ENCODE measurements at places on chromosomes 2 and 18.
A peak's percentile ranks its signal among the peaks of the same experiment; 100 is the strongest.

- no peak for DNase-seq
Observed at GRCh38 chr18:67131498-67131897, 385.0 kb downstream of the DSEL start.

GRCh38 chr2:24710806-24711205, 82.4 kb downstream of the PTRHD1 start:
- DNase-seq: no peak

GRCh38 chr2:85096616-85097015, 36.6 kb upstream of the TCF7L1 start:
- no peak for DNase-seq

- no peak for DNase-seq
Observed at GRCh38 chr2:240953426-240954410, 44.7 kb upstream of the SNED1 start.

GRCh38 chr18:2912357-2913299, 65.8 kb downstream of the EMILIN2 start:
- DNase-seq: no peak

GRCh38 chr2:159226608-159227385, 59.7 kb downstream of the WDSUB1 start:
- DNase-seq: no peak

DNA sequence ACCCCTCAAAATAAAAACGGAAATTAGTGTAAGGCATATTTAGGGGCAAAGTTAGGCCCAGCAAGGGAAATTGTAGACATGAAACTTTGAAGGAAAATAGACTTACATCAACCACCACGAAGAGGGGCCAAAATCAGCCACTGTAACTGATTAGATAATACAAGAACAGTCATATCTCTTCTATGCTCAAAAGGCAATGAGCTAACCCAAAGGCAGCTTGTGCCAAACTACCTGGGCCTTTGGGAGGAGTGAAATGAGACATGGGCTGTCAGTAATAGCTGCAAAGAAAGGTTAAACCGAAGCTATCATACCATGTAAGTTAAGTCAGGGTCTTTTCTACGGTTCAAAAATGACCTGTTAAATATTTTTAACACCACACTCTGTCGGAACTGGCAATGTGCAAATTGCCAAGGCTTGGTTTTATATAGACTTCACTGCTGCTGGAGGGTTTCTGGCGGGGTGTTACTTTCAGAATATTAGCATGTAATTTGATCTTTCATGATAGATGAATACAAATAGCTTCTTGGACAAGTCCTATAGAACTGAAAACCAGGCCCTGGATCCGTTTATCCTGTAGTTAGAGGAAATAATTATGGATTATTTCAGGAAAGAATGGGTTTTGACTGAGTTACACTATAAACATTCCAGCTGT, 69.6 kb downstream of the ACVR1 start:
- no peak for DNase-seq

DNA sequence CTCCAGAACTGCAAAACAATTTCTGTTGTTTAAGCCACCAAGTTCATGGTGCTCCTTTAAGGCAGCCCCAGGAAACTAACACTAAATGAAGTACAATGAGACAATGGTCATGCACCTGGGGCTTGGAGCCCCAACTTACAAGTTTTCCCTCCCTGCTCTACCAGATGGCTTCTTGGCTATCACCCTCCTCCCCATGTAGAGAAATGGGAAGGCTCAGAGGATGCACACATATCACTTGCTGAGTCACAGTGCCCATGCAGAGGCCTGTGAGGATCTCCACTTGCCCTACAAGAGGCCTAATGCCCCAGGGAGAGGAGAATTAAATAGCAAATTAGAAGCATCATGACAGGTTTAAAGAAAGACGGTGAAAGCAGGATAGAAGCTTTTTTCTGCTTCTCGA, 270.9 kb downstream of the TTC32 start:
- no peak for DNase-seq

DNA sequence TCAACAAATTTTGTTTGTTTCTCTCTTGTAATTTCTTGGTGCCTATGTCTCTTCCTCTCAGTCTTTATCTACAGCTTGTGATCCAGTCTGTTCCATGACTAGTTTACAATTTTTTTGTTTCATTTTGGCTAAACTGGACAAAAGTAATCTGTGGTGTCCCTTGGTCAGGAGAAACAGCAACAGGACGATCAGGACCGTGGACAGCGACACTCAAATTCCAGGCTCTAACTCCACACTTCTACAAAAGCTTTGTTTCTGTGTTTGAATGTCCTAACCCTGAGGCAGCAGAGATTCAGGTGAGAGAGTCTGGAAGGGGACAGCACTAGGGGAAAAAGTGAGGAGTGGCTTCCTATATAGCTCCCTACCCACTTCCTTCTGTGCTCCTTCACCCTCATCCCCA, 593.3 kb upstream of the FANCL start:
- DNase-seq: no peak

GRCh38 chr2:46298272-46298521, 990 bp downstream of the EPAS1 start:
- DNase-seq: no peak

DNA sequence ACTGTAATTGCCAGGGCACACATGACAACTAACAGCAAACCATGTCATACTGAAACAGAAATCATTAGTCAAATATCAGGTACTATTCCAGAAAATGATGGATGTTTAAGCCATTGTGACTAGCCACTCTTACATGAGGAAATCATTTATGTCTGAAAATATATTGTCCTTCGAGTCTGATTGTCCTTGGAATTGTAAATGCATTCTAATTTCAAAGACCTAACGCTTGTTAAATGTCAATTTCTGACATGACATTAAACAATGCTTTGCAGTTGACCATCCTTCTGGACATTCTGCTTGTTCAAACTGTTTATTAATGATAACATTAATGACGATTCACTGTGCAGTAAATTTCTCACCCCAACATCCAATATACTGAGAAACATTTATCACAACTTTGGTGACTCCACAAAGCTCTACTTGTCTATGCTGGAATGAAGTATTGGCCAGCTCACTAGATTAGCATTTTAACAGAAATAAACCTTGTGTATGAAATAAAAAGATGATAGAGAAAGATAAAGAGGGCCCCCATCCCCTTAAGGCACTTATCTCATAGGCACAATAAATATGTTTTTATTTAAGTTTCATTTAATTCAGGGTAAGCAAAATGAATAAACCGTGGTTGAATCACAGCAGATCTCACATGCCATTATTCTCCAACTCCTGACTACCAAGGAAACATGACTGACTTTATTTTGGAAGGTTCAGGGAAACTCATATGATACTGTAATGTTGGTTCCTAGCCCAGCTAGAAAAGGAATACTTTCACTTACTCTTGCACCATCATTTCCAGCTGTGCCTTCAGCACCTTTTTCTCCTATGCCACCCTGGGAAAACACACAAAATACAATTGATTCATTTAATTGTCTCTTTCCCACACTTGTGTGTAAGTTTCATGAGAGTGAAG, 82.3 kb downstream of the COL3A1 start:
- no peak for DNase-seq

- no peak for DNase-seq
Observed at GRCh38 chr2:235005023-235005422, 53.2 kb downstream of the SH3BP4 start.

DNA sequence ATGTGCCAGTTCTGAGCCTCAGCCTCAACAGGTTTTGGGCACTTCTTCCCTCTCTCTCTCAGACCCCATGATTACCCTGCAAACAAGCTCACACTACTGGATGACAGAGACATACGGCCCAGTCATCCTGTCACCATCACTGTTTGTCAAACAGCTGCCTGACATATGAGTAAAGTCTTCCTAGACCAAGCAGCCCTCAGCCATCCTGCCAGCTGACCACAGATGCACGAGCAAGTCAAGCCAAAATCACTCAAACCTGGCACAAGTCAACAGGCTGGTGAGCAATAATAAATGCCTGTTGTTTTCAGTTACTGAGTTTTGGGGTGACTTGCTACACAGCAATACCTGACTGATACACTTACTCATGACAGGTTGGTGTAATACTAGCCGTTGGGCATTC, 75.5 kb upstream of the KLF7 start:
- DNase-seq: peak; percentile 30

GRCh38 chr2:226752887-226753286, 46.7 kb downstream of the IRS1 start:
- no peak for DNase-seq

DNA sequence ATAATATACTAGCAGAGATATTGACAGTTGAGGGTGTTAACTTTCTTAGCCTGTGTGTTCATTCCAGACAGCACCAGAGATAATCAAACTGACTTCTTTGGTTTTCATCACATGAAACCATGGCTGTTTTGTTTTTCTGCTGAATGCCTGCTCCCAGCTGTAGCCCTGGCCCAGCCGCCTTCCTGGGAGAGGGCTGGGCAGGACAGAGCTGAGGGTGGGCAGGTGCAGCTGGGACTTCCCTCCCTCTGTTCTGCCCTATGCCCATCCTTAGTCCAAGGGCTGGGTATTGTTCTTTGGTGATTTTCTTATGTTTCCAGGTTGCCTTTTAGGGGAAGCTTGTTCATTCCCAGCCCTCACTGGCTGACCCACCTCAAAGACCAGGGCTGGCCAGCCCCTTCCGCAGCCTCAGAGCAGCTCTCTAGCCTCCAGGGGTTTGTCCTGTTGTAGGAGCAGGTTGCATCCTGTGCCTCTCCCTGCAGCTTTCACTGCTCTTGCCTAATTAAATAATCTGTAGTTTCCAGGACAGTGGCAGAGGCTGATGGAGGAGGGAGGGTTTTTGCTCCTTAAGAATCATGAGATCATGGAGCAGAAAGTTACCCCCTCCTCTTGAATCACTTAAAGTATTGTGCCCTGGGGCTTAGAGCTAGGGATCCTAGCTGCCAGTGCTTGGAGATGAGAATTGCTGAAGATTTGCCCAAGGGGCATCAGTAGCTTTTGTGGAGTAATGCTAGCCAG, 61.4 kb downstream of the MTCL1 start:
- no peak for DNase-seq

DNA sequence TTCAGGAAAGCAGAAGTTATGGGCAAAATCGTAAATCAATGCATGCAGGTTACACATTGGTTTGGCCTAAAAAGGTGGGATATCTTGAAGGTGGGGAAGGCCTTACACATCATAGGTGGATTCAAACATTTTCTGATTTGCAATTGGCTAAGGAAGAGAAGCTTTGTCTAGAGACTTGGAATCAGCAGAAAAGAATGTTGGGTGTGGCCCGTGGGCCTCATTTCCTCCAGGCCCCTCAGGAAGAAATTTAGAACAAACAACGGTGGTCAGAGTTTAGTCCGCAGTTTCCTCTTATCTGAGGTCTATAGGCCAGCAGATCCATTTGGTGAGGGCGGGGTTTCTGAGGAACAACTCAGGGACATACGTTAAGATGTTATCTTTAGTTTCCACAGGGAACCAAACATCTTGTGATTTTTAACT, 50.9 kb upstream of the AFF3 start:
- no peak for DNase-seq

DNA sequence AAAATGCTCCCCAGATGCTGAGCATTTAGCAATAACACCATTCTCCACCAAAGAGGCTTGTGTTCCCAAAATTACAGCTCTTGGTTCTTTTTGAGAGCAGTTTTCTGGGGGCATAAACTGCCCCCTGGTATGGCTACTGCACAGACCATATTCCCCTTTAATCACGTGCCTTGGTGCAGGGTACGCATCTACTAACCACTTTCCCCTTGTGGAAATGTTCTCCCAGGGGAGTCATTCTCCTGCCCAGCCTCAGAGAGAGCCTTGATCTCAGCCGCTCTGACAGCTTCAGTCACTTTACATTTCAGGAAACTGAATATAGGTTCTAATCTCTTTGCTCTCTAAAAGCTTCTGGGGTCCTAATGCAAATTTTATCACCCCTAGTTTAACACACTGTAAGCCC, 44.7 kb upstream of the EML6 start:
- no peak for DNase-seq

- DNase-seq: no peak
Observed at GRCh38 chr2:130790312-130790711, 35.0 kb downstream of the AMER3 start.

- DNase-seq: peak; percentile 36
Observed at GRCh38 chr2:232900811-232901735, 31.0 kb downstream of the SNORC start.

- no peak for DNase-seq
Observed at GRCh38 chr2:230762317-230762896, 49.8 kb downstream of the CAB39 start.

DNA sequence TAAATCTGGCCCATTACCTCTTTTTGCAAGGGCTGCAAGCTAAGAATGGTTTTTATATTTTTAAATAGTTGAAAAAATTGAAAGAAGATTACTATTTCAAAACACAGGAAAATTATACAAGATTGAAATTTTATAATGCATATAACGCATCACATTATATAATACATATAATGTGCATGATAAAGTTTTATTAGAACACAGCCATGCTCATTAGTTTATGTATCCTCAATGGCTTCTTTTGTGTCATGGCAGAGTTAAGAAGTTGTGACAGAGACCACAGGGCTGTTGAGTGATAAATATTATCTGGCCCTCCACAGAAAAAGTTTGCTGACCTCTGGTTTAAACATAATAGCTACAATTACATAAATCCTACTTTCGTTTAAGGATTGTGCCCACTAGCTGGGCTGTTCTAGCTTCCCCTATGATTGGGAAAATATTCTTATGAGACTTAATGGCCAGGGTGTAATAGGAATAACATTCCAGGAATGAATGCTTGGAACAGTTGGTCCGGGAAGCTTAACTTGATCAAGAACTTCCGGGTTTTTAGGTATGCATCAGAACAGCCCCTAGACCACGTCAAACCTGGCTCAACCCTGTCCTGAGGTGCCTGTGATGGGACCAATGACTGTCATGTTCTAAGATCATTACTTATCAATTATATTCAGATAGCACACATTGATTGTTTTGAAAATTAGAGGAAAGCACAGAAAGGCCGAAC, 98.7 kb upstream of the LPIN2 start:
- DNase-seq: no peak

DNA sequence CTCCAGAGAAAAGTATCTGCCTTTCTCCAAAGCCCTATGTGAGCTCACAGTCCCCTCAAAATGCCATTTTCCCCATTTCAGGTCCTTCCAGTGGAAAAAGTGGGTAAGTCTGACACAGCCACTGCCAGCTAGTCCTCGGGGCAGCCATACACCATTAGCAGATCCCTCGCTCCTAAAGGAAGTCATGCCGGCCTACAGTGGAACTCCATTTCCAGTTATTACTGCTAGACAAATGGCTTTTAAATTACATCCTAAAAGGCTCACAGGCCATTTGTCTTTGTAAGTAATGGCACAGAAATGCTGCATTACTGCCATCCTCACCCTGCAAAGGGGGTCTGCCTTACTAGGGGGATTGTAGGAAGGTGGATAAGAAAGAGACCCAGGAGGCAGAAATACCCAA, 259.4 kb upstream of the SIX2 start:
- DNase-seq: no peak

GRCh38 chr18:23131693-23132319, 3.5 kb upstream of the CABLES1 start:
- DNase-seq: peak; percentile 57

- DNase-seq: no peak
Observed at GRCh38 chr2:84873350-84873749, 7.5 kb downstream of the TRABD2A start.

DNA sequence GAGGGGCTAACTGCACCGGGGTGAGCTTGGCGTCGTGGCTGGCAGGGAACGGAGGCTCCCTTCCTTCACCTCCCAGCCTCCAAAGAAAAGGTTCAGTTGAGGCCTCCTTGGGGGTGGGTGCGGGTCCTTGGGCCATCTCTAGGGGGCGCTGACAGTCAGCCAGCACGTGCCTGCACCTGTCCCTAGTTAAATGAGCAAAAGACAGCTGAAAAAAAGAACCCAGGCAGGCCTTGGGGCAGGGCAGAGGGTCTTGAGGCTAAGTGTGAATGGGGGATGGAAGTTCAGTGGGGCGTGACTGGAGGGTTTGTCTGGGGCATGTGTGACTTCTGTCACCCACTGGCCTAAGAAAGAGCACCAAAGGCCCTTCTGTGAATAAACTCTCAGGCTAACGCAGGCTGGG, 56.4 kb downstream of the ZFP36L2 start:
- peak; percentile 38 for DNase-seq

GRCh38 chr2:40516604-40517003, 64.7 kb upstream of the SLC8A1 start:
- DNase-seq: no peak
